ENCODE measurements at places on chromosomes 5 and 9.

DNA sequence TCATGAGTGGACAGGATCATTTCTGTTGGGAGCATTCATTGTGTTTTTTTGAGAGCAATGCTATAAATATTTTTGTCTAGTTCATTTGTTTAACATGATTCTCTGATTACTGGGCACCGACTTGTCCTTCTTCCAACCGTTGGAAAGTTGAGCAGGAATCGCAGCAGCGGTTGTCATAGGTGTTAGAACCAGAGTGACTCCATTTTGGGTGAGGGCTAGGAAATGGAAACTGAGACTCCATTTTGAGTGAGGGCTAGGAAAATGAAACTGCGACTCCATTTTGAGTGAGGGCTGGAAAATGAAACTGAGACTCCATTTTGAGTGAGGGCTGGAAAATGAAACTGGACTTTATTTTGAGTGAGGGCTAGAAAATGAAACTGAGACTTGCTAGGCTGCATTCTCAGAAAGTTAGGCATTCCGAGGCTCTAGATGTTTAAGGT, 100.6 kb downstream of the ICE1 start:
- DNase-seq, result no peak

DNA sequence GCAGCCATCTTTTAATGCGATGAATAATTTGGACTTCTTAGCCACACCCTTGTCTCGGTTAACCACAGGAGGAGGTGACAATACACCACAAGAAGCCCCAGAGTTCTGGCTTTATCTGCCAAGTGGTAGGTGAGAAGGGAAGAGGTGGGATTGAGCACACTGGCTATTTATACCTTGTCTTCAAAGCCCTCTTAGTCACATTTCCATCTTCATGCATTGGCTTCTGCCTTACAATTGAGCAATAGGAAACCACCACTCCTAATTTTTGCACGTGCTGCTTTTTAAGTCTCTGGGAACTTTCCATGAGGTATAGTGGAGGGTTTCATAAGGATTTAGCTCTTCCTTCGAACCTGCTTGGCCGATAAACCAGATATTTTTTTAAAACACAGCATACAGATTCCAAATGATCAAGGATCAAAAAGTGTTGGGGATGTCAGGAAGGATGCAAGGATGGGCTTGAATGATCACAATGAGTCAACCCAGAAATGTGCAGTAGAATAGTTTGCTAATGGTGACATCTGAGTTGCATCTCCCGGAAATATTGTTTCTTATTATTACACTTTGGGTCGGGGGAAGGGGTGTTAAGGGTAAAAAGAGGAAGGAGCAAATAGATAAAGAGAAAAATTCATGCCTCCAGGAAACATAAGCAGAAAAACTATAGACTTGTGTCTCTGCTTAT, 25.5 kb downstream of the PLAC8L1 start:
- DNase-seq, result no peak

GRCh38 chr5:171927345-171927941, 79.0 kb downstream of the FBXW11 start:
- no peak for DNase-seq

DNA sequence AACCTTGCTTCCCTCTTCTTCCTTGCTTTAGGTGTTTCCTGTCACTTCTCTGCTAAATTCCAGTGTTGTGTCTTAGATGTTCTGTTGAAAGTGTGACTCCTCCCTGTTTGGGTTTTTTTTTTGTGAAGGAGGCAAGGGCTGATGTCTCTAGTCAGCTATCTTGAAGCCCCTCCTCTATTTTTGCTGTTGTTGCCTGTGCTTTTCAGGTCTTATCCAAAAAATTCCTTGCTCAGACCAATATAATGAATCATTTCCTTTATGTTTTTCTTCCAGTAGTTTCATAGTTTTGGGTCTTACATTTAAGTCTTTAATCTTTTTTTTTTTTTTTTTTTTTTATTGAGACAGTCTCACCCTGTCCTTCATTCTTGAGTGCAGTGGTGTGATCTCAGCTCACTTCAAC, 22.3 kb downstream of the RIC1 start:
- DNase-seq, result no peak

- no peak for DNase-seq
These were observed 34.0 kb downstream of the NDST1 start for GRCh38 chr5:150541895-150542294.
